ENCODE measurements at places on chromosomes 3 and 15. TPM values are rescaled to one million over a fixed set of nuclear protein-coding genes. Genes with fewer than 3 reads are reported as not detected.
A peak's percentile ranks its signal among the peaks of the same experiment; 100 is the strongest.

DNA sequence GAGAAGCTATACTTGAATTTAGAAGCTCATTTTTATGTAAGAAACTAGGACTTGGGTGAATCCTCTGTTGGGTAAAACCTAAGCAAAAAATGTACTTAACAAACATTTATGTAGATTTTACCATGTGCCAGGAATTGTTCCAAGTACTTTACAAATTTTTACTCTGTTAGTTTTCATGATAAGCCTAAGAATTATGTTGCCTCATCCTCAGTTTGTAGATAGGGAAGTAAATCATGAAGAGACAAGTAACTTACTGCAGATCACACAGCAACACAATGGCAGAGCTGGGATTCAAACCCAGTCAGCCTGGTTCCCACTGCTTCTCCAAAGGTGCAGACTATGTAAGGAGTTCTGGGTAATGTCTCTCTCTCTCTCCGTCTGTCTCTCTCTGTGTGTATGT lies 169.9 kb downstream of the DIPK2A start:
- H3K4me1 ChIP-seq, result no peaks in the 10 kb centered on the region
- no peak overlapping the region for H3K4me3 ChIP-seq
- H3K27ac ChIP-seq, result no peak overlapping the region
- H3K36me3 ChIP-seq, result no peaks in the 10 kb centered on the region

DNA sequence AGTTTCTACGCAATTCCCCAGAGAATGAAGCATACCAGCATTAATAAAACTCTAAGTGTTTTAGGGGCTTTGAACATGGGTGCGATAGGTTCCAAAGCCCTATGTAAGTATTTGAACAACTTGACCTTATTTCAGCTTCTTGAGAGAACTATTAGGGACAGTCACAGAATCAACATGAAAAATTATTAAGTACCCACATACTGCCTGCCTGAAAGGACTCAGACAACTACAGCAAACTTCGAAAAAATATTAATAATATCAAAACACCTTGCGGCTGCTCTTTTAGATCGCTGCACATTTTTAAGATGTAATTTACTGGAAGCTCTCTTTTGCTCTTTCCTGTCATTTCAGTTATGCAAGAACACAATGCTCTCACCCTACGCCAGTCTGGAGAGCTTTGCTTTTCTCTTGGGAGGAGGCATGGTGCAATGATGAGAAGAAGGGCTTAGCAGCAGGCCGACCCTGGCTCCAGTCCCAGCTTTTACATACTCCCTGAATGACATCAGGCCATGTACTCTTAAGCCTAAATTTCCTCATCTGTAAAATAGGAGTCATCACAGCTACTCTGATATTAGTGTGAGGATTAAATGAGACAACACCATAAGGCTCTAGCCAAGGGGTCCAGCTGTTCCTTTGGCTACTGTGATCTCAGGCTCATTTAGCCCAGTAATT lies 640.7 kb downstream of the FHIT start:
- DNase-seq, result no peak
- H3K27me3 ChIP-seq, result peaks cover 7% of the 10 kb centered on the region
- H3K4me1 ChIP-seq, result no peaks in the 10 kb centered on the region
- H3K27ac ChIP-seq, result no peak overlapping the region

DNA sequence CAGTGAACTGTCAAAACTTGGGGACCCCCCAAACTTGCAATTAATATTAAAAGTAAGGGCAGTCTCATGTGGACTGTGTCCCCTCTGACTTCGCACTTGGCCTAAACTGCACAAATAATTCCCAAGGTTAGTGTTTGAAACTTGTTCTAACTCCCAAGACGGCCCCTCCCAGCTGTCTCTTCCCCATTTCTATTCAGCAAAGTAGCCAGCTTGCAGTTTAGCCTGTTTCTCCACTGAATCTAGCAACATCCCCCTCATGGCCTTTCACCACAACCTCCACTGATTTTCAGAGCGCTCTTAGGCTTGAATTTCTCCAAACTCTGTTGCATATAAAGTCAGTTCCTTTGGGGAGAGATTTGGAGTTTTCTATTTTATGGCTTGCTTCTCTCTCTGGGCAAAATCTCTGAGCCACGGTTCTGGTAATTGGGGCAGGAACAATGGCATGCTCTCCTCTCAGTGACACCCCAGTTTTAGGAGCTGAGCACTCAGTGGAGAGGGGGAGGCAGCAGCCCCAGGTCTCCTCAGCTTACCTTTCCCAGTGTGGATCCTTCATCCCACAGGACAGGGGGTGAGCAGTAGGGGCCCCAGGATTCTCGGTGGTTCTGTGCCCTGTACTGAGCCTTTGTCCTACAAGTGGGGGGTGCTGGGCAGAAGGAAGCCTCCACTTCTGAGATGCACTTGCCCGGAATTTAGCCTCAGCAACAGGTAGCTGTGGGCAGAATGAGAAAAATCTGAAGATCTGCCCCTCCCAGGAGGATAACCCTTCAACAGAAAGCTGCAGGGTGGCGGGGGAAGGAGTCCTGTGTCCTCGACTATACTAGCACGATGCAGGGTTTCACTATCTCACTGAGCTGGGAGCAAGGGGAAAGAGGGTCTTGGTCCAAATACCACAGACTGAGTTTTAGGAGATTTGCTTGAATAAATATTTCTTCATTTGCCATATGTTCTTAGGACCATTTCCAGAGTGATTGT lies 39.3 kb upstream of the GATA2 start:
- no peak overlapping the region for H3K27ac ChIP-seq
- DNase-seq, result no peak
- H3K4me1 ChIP-seq, result no peaks in the 10 kb centered on the region

- H3K4me3 ChIP-seq, result no peak overlapping the region
- peaks cover 23% of the 10 kb centered on the region for H3K4me1 ChIP-seq
- no peak for DNase-seq
- peaks cover 9% of the 10 kb centered on the region for H3K36me3 ChIP-seq
- peak overlapping the region; percentile 62 for H3K27ac ChIP-seq
- H3K27me3 ChIP-seq, result no peaks in the 10 kb centered on the region
Measured at GRCh38 chr3:142259359-142259758, 34.0 kb upstream of the GK5 start.

DNA sequence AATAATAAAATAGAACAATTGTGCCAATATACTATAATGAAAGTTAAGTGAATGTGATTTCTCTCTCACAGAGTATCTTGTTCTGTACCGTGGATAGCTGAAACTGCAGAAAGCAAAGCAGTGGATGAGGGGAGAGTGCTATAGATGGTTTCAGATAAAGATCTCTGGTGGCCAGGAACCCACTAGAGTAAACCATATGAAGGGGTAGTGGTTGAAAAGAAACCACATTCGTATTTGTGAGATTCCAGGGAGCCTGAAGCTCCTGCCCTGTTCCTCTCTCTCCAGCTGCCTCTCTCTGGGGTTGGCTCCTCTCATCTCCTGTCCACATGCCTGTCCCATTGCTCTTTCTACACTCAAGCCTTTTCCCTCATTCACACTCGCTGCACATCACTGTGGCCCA lies 8.9 kb downstream of the ABHD17C start:
- peaks cover 11% of the 10 kb centered on the region for H3K27me3 ChIP-seq
- H3K36me3 ChIP-seq, result no peaks in the 10 kb centered on the region
- H3K4me1 ChIP-seq, result peaks cover 8% of the 10 kb centered on the region
- DNase-seq, result no peak

GRCh38 chr3:156685198-156685597 lies 10.8 kb downstream of the TIPARP start:
- H3K27me3 ChIP-seq, result no peaks in the 10 kb centered on the region
- H3K36me3 ChIP-seq, result peaks cover 24% of the 10 kb centered on the region
- peaks cover 69% of the 10 kb centered on the region for H3K4me1 ChIP-seq
- DNase-seq, result no peak

DNA sequence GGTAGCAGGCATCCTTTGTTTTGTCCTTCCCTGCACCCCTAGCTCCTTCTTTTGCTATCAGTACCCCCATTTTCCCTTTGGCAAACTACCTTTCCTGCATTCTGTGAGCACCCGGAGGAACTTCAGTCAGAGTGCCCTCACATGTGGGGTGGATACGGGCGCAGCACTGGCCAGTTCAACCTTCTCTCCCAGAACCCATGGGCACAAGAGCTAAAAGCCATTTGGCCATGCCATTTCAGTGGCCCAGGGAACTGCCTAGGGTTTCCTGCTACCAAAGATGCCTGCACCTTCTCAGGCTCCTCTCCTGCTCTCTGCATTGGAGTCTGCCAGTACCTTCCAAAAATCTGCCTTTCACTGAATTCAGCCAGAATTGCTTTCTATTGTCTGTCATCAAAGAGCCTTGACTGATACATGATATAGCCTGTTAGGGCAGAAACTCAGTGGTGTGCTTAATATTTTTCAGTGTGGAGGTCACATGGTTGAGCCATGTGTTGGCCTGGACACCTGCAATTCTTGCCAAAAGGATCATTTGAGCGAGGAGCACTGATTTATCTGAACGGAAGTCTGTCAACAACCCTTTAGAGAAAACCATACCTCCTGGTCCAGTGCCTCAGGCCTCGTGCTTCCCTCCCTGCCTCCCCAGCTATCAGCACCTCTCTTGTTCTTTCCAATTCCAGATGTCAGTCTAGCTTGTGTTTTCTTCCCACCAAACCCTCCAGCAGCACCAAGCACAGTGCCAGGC lies 27.0 kb upstream of the HHATL start:
- H3K27ac ChIP-seq, result no peak overlapping the region
- no peaks in the 10 kb centered on the region for H3K36me3 ChIP-seq
- no peaks in the 10 kb centered on the region for H3K4me1 ChIP-seq
- H3K27me3 ChIP-seq, result peaks cover 12% of the 10 kb centered on the region

DNA sequence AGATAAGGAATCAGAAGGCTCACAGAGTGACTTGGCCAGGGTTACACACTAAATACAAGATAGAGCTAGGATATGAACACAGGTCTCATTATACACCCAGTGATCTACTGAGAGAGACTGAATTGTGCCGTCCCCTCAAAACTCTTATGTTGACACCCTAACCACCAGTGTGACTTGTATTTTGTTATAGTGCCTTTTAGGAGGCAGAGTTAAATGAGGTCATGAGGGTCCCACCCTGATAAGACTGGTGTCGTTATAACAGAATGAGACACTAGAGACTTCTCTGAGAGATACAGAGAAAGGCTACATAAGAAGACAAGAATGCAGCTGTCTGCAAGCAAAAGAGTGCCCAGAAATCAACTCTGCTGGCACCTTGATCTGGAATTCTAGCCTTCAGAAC lies 12.6 kb downstream of the KPNA1 start:
- H3K4me1 ChIP-seq, result peaks cover 58% of the 10 kb centered on the region
- peak overlapping the region; percentile 60 for H3K27ac ChIP-seq
- no peak for DNase-seq
- no peak overlapping the region for H3K4me3 ChIP-seq

GRCh38 chr15:91890614-91891013 lies 37.1 kb downstream of the SLCO3A1 start:
- no peaks in the 10 kb centered on the region for H3K36me3 ChIP-seq
- no peak for DNase-seq
- H3K4me3 ChIP-seq, result no peak overlapping the region
- H3K27me3 ChIP-seq, result no peaks in the 10 kb centered on the region

- H3K27me3 ChIP-seq, result no peaks in the 10 kb centered on the region
- no peaks in the 10 kb centered on the region for H3K36me3 ChIP-seq
- no peaks in the 10 kb centered on the region for H3K4me1 ChIP-seq
- no peak overlapping the region for H3K27ac ChIP-seq
Measured at GRCh38 chr3:117150628-117151027, 441.0 kb downstream of the TUSC7 start.

DNA sequence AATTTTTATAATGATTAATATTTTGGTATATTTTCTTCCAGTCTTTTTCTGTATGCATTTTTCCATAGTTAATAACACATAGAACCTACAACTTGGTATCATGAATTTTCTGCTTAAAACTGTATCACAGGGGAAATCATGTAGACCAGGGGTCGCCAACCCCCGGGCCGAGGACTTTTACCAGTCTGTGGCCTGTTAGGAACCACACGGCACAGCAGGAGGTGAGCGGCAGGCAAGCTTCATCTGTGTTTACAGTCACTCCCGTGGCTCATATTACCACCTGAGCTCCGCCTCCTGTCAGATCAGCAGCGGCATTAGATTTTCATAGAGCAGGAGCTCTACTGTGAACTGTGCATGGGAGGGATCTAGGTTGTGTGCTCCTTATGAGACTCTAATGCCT lies 54.7 kb downstream of the RPL22L1 start:
- H3K4me3 ChIP-seq, result no peak overlapping the region
- H3K4me1 ChIP-seq, result peaks cover 4% of the 10 kb centered on the region
- no peak for DNase-seq
- H3K27ac ChIP-seq, result no peak overlapping the region
- peaks cover 13% of the 10 kb centered on the region for H3K27me3 ChIP-seq

DNA sequence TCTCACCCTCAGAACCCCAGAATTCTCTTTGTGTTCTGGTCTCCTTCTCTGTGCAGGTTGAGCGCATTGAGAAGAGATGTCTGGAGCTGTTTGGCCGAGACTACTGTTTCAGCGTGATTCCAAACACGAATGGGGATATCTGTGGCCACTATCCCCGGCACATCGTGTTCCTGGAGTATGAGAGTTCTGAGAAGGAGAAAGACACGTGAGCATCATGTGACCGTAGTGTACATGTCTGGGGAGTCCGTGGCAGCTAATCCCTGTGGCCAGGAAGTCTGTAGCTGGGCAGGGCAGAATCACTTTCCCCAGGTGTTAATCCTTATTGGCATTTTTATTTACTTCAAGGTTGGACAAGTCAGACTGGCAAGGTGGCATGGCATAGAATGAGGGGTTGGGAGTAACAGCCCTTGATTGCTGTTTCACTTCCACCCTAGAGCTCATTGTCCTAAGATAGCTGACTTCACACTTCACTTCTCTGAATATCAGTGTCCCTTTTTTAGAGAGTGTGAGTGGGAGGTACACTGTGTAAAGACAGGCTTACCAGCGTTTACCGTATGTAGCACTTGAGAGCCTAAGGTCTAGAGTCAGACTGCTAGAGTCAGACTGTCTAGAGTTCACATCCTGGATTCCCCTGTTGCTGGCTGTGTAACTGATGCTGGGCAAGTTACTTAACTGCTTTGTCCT lies 4.4 kb downstream of the MTMR14 start:
- H3K27me3 ChIP-seq, result no peaks in the 10 kb centered on the region
- no peak for DNase-seq
- peaks cover 39% of the 10 kb centered on the region for H3K4me1 ChIP-seq
- no peak overlapping the region for H3K4me3 ChIP-seq
- peaks cover 10% of the 10 kb centered on the region for H3K36me3 ChIP-seq

DNA sequence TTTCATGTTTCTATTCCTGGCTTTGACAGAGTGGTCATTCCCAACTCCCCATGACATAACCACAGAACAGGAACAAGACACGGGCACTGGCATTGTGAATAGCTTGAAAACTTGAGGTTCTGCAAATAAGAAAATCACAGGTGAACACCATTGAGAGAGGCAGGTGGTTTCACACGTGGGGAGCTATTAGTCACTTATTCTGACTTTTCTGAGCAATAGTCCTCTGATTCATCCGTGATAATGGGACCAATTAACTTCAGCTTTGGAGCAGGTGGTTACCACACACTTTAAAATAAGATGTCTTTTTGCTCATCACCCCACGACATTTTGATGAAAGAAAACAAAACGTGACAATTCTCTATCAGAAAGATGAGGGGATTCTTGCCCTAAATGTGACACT lies 224.7 kb downstream of the KLF13 start:
- H3K36me3 ChIP-seq, result no peaks in the 10 kb centered on the region
- H3K27me3 ChIP-seq, result peaks cover 11% of the 10 kb centered on the region
- peaks cover 9% of the 10 kb centered on the region for H3K4me1 ChIP-seq
- H3K4me3 ChIP-seq, result no peak overlapping the region

Gene CSK
- 323 TPM for total RNA-seq

Gene ARHGEF26
- total RNA-seq, result 0.17 TPM

Gene ANXA2
- 137 TPM for total RNA-seq

Gene ZNF80
- not detected for total RNA-seq

Gene LRTM1
- total RNA-seq, result not detected

Gene FOXL2NB
- total RNA-seq, result not detected

Gene GPR176
- 0.07 TPM for total RNA-seq
